B cell (primary cell): ENCODE measurements at places on chromosomes 1 and 21. TPM values are rescaled to one million over a fixed set of nuclear protein-coding genes. Genes with fewer than 3 reads are reported as not detected.
A peak's percentile ranks its signal among the peaks of the same experiment; 100 is the strongest.

LMX1A gene
- total RNA-seq, result not detected in 2 replicates

PAQR6 gene
- total RNA-seq, result 1.4 and 1.8 TPM in 2 replicates

GRCh38 chr1:201022820-201023516 is 546 bp downstream of the KIF21B start:
- peak; percentile 65 for DNase-seq
- H3K27me3 ChIP-seq, result no peaks in the 10 kb centered on the region
- H3K36me3 ChIP-seq, result no peaks in the 10 kb centered on the region
- H3K4me3 ChIP-seq, result peak overlapping the region; percentile 77

GRCh38 chr21:38498057-38498833 is at the start of gene ERG:
Gene ERG (minus strand): TSS chr21:38498477. CDS start chr21:38498380, 97 bp downstream.
- no peaks in the 10 kb centered on the region for H3K36me3 ChIP-seq
- peaks cover 30% of the 10 kb centered on the region for H3K27me3 ChIP-seq
- DNase-seq, result no peak
- H3K4me1 ChIP-seq, result no peaks in the 10 kb centered on the region
- no peak within 1 kb of the TSS for H3K27ac ChIP-seq
- no peak within 1 kb of the TSS for H3K4me3 ChIP-seq

- no peaks in the 10 kb centered on the region for H3K36me3 ChIP-seq
- H3K4me3 ChIP-seq, result no peak overlapping the region
- no peaks in the 10 kb centered on the region for H3K27me3 ChIP-seq
These were observed 296.5 kb downstream of the SIPA1L2 start for GRCh38 chr1:232333419-232333767.

DNA sequence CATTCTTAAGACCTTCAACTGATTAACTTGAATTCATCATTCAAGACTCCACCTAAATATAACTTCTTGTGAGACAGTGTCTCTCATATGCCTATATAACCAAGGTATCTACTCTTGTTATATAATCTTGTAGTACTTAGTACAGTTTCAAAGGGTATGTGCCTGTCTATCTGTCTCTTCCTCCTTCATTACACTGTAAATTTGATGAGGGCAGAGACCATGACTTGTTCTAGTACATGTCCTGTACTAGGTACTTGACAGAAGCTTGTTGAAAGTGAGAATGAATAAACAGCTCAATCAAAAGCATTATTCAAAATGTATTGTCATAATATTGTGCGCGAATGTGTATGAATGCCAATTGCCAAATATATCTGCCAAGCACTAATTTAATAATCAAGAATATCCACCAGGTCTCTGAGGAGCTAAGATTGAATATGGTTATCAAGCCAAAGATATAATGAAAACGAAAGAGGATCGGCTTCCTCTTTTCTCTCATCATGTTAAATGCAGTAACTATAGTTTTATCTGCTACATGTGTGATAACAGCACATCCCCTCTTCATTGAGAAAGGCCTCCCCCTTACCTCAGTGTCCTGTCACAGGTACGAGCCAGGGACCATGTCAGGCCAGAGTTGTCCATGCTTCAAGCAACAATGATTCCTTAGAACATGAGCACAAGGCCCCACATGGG is 117.3 kb downstream of the UCHL5 start:
- no peaks in the 10 kb centered on the region for H3K27me3 ChIP-seq
- DNase-seq, result peak; percentile 33
- no peak overlapping the region for H3K4me3 ChIP-seq
- no peak overlapping the region for H3K27ac ChIP-seq
- H3K36me3 ChIP-seq, result no peaks in the 10 kb centered on the region

DNA sequence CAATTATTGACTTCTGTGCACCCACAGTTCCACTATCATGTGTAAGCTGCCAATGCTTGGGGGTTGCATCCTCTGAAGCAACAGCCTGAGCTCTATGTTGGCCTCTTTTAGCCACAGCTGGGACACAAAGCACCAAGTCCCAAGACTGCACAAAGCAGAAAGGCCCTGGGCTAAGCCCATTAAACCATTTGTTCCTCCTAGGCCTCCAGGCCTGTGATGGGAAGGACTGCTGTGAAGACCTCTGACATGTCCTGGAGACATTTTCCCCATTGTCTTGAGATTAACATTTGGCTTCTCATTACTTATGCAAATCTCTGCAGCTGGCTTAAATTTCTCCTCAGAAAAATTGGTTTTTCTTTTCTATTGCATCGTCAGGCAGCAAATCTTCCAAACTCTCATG is 123.7 kb upstream of the DEPDC1 start:
- no peaks in the 10 kb centered on the region for H3K4me1 ChIP-seq
- DNase-seq, result no peak
- H3K27ac ChIP-seq, result no peak overlapping the region
- no peaks in the 10 kb centered on the region for H3K27me3 ChIP-seq

DNA sequence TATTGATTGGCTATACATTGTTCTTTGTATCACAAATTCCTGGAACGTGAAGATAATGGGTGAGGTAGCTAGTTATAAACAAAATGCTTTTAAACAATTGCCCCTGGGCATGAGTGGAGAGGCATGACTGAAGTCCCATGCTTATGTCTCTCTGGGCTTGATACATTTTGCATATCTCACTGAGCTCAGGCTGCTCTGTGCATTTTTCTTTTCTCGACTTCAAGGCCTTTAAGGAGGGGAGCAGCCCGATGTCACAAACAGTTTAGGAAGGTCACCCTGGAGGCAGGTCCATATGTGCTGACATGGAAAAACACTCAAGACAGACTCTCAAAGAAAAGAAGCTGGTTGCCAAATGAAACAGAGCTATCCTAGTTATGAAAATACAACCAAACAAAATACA is 80.1 kb upstream of the PUM1 start:
- no peaks in the 10 kb centered on the region for H3K36me3 ChIP-seq
- DNase-seq, result no peak
- no peaks in the 10 kb centered on the region for H3K4me1 ChIP-seq
- H3K4me3 ChIP-seq, result no peak overlapping the region
- no peaks in the 10 kb centered on the region for H3K27me3 ChIP-seq
- no peak overlapping the region for H3K27ac ChIP-seq

- H3K27me3 ChIP-seq, result peaks cover 2% of the 10 kb centered on the region
- no peak overlapping the region for H3K27ac ChIP-seq
- peak overlapping the region; percentile 59 for H3K4me3 ChIP-seq
- H3K4me1 ChIP-seq, result peaks cover 8% of the 10 kb centered on the region
These were observed 15.7 kb upstream of the LUZP1 start for GRCh38 chr1:23184212-23184934.

DNA sequence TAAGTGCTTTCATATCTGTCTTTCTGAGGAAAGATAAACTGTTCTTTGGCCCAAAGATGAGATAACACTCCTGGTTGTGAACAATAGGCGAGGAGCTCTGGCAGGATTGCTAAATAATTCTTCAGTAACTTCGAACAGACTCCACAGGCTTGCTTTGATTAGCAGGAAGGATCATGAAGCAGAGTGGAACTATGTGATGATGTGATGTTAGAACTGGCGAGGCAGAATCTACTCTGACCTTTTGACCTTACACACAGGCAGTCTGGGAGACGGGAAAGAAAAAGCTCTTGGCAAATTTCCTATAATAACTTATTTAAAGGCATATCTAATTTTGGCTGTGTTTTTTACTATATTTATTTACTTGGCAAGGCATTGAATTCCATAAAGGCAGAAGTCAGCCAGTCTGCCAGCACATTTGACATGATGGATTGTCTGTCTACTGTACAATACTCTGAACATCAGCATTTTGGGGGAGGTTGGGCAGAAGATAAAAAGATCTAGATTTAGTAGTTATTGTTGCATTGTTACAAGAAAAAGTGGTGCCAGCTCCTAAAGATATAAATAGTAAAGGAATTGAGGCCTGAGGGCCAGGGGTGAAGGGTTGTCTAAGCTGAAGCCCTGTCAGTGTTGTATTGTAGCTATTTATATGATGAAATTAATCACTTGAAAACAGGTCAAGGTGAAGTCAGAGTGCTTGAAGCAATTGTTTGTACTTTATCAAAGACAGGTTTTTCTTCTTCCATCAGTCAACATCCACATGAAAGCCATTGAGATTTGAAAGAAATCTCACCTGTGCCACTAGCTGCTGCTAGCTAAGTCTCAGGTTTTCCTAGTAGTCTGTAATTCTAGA is 708.8 kb downstream of the LTN1 start:
- no peaks in the 10 kb centered on the region for H3K36me3 ChIP-seq
- DNase-seq, result no peak
- no peaks in the 10 kb centered on the region for H3K4me1 ChIP-seq
- H3K27me3 ChIP-seq, result no peaks in the 10 kb centered on the region
- no peak overlapping the region for H3K27ac ChIP-seq
- H3K4me3 ChIP-seq, result no peak overlapping the region

GRCh38 chr1:59541891-59542290 is 245.0 kb downstream of the FGGY start:
- H3K4me3 ChIP-seq, result no peak overlapping the region
- H3K27me3 ChIP-seq, result no peaks in the 10 kb centered on the region
- H3K4me1 ChIP-seq, result no peaks in the 10 kb centered on the region
- no peaks in the 10 kb centered on the region for H3K36me3 ChIP-seq
- no peak for DNase-seq
- H3K27ac ChIP-seq, result no peak overlapping the region

DNA sequence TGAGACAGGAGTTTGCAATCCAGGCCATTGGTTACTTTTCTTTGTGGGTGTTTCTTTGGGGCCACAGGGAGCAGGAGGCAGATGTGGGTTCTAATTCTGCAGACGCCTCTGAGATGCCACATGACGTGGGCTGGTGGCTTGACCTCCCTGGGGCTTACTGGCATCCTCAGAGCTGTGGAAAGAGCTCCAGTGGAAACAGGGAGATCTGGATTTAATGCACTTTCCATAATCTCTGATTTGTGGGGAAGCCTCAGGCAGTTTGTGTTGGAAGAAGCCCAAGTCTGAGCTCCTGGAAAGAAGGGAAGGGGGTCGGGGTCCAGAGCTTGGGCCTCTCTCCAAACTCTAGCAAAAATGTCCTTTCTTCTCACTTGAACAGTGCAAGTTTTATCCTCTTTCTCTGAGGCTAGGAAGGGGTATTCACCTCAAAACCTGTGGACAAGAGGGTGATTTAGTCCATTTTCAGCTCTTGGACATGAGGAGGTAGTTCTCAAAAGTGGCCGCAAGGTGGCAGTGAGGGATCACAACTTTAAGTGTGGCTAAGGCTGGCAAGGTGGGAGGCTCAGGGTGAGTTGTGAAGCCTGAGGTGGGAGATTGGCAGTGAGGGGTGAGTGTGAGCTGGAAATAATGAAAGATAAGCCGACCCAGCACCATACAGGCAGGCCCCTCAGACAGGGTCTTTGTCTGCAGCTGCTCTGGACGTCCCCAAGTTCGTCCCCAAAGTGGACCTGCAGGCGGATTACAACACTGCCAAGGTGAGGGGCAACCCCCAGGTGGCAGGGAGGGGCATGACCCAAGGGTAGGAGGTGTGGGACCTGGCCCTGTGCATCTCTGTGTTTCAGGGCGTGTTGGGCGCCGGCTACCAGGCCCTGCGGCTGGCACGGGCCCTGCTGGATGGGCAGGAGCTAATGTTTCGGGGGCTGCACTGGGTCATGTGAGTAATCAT is 9.2 kb downstream of the IKBKE start:
- H3K36me3 ChIP-seq, result peaks cover 70% of the 10 kb centered on the region
- no peak overlapping the region for H3K27ac ChIP-seq
- H3K4me3 ChIP-seq, result no peak overlapping the region

DNA sequence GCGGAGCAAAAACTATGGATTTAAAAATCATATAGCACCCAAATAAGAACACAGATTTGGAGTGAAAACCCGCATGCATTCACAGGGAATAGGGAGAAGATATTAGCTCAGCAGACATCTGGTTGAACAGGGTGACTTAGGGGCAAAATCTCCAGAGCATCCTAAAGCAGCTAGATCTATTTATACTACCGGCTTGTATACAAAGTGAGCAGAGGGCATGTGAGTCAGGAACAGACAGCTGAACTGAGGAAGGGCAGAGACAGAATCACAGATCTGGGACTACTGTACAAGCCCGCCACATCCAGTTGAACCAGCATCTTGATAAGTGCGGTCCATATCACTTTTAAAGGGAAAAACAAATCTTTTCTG is 35.2 kb upstream of the EXOSC10 start:
- DNase-seq, result no peak
- peaks cover 81% of the 10 kb centered on the region for H3K36me3 ChIP-seq
- H3K27ac ChIP-seq, result no peak overlapping the region
- H3K27me3 ChIP-seq, result no peaks in the 10 kb centered on the region

DNA sequence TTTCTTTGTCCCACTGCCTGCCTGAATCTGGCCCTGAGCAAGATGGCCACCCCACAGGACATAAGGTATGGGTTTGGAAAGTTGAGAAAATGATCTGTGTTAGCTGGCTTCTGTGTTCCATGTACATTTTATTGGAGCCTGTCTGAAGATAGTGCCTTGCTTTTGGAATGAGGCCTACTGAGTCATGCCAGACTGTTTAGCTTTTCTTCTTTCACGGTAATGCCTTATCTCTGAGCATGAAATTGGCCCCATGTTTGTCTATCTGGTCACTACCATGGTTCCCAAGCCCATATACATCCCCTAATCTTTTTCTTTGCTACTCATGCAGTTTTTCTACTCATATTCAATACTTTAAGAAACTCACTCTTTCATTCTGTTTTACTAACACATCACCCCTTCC is 85.1 kb upstream of the LMO4 start:
- no peaks in the 10 kb centered on the region for H3K36me3 ChIP-seq
- no peak overlapping the region for H3K27ac ChIP-seq
- H3K4me3 ChIP-seq, result no peak overlapping the region
- DNase-seq, result no peak
- H3K4me1 ChIP-seq, result no peaks in the 10 kb centered on the region

DNA sequence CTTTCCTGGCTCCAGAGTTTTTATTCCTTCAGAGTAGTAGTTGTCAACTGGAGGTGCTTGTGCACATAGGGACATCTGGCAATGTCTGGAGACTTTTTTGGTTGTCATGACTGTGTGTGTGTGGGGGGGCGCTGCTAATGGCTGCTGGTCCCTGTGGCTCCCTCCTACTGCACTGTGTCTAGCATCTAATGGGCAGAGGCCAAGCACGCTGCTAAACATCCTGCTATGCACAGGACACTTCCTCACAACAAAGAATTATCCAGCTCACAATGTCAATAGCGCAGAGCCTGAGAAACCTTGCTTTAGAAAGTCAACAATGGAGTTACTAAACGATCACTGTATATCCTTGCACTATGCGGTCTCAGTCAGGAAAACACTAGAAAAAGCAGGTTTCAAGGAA is 19.7 kb upstream of the HMGB4 start:
- H3K36me3 ChIP-seq, result no peaks in the 10 kb centered on the region
- no peak overlapping the region for H3K27ac ChIP-seq
- no peaks in the 10 kb centered on the region for H3K27me3 ChIP-seq
- H3K4me3 ChIP-seq, result no peak overlapping the region
- no peak for DNase-seq
- no peaks in the 10 kb centered on the region for H3K4me1 ChIP-seq
